ENCODE measurements at places on chromosomes 11 and 22.

DNA sequence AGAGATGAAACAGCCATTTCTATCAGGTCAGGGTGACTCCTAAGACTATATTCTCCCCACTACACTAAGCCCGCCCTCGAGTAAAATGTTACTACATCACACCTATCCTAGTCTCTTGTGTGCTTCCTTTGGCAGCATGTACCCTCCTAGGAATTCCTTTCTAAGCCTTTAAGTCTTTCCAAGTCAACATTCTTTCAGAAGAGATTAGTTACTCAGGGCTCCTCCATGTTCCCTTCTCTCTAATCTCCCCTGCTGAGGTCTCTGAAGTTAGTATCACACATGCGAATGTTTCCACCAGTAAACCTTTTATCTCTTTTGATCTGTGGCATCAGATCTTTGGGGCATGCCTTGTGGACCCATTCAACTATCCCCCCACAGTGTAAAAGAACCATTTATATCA is 873.7 kb upstream of the FAT3 start:
- no peak for DNase-seq

DNA sequence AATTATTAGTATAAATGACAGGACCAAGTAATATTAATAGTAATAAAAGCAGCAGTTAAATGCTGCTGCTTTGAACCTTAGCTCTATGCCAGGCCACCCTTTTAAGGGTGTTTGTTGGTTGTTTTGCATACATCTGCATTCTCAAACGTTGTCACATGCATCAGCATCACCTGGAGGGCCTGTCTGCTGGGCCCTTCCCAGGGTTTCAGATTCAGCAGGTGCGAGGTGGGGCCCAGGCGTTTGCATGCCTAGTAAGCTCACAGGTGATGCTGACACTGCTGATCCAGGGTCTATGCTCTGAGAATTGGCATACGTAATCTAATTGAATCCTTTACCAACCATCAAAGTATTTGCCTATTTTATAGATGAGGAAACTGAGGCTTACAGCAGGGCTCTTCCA is 246.5 kb downstream of the CADM1 start:
- DNase-seq, result no peak

DNA sequence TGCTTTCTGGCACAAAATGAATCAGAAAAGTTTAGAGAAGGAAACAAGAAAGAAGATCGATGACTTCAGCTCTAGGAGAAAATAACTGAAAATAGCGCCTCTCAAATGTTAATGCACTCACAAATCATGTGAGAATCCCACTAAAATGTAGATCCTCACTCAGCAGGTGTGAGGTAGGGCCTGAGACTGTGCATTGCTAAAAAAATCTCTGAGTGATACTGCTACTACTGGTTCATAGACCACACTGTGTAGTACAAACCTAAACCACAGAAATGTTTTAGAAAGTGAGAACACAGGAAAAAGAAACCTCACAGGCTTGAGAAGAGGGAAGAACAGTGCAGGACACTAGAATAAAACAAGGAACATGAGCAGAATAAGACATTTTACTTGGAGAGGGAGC is 2.0 kb downstream of the OR8D4 start:
- DNase-seq, result no peak

DNA sequence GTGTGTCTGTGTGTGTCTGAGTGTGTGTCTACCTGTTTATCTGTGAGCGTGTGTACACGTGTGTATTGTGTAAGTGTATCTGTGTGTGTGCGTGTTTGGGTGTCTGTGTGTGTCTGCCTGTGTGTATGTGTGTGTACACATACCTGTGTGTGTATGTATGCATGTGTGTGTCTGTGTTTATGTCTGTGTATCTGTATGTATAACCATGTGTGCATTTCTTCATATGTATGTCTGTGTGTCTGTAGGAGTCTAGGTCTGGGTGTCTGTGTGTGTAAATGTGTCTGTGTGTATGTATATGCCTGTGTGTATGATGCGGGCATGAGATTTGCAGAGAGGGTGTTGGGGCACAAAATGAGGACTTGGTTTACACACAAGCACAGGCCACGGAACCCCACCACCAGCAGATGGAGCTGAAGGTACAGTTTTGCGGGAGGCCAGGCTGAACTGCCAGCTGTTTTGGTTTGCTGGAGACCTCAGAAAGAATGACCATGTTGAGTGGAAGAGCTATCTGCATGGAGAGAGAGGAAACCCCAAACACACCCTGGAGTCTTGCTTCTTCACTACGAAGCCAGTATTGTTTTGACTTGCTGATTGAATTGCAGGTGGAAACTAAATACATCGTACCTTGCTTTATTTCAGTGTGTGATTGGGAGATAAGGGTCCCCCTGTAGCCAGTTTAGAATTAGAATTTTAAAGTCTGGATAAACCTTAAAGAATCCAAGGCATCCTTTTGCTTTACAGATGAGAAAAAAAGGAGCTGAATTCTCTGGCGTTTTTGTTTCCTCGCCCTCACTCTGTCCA is 497.2 kb downstream of the NTM start:
- DNase-seq, result peak; percentile 86

GRCh38 chr11:94060401-94060800 is 39.2 kb downstream of the HEPHL1 start:
- peak; percentile 88 for DNase-seq

DNA sequence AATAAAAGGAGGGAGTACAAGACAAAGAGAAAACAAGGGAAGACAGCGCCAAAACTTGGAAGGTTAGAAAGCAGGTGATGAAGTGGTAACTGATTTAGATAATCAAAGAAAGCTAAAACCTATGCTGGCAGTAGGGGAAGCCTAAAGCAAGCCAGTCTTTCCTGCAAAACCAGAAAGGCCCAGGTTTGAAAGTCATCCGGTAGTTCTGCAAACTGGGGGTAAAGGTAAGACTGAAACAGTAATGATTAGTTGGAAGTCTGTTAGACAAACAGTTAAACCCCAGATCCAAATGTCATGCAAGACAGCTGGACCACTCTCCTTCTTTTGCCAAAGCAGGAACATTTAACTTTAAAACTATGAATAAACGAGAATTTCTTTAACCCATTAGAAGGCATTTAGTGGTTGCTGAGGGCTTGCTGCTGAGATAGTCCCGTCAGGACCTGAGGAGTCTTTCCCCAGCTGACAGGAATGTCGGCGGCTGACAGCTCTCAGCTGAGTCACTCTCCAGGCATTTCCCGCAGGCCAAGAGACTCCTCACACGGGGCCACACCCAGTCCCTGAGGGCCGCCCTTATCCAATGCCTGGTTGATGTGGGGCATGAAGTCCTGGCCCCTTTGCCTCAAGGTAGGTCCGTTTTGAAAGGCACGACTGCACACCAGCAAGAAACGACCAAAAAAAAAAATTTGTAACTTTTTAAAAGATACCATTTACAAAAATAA is 36.3 kb upstream of the CFAP300 start:
- peak; percentile 95 for DNase-seq

DNA sequence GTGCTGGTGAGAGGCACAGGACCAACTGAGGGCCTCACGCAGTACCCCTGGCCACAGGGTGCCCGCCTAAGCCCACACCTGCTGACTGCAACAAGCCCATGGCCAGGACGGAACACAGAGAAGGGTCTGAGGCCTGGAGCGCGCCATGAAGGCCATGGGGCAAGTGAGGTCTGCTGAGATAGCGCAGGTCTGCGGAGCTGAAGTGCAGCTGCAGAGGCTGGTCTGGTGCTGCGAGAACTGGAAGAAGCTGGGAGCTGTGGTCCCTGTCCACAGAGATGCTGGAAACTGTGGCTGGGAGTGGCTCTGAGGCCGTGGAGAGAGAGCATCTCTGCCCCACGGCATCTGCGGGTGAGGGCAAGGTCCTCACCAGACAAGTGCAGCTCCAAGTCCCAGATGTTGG is 8.3 kb downstream of the GALR3 start:
- no peak for DNase-seq

DNA sequence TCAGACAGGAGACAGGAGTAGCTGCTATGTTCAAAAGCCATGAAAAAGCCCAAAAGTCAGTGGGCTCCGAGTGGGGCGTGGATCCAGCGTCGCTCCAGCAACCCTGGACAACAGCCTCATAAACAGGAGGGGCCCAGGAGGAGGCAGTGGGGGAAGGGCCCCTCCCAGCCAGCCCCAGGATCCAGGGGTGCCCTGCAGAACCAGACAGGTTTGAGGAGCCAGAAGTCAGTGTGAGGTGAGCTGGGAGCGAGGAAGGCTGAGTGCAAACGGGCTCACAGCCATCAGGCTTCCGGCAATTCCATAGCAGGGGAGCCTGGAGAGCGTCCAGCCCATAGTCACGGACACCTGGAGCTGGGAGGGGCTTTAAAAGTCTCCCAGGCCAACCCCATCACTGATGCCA is 217.7 kb downstream of the MN1 start:
- DNase-seq, result peak; percentile 46

DNA sequence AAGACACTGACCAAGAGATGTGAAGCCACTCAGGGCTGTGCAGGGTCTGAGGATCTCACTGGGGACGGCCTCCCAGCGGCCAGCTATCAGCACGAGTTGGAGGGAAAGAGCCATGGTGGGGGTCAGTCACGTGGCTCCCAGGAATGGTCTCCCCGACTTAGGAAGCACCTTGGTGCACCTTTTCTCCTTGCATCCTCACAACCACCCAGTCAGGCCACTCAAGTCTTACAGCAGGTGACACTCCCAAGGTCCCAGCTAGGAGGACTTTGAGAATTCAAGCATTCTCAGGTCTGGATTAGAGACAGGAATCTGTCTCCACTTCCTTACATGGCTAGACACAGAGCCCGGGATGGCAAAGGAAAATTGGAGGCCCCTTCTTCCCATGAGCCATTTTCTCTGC is 2.7 kb downstream of the RNASEH2C start:
- DNase-seq, result no peak

DNA sequence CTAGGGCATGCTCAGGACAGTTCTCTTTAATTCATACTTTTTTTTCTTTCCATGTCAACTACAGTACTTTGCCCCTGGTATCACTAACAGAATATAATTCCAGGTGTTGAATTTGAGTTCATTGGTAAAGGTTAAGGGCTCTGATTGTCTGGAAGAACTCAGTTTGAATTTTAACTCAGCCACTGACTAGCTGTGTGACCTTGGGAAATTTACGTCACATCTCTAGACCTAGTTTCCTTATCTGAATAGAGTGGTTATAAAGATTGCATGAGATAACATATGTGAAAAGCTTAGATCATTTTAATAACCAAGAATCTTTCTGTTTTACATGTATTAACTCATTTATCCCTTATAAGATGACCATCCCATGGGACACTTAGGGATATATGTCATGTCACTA is 15.8 kb upstream of the ZC3H12C start:
- DNase-seq, result no peak

- DNase-seq, result peak; percentile 70
Observed at GRCh38 chr22:17057959-17058814, 26.6 kb upstream of the IL17RA start.

DNA sequence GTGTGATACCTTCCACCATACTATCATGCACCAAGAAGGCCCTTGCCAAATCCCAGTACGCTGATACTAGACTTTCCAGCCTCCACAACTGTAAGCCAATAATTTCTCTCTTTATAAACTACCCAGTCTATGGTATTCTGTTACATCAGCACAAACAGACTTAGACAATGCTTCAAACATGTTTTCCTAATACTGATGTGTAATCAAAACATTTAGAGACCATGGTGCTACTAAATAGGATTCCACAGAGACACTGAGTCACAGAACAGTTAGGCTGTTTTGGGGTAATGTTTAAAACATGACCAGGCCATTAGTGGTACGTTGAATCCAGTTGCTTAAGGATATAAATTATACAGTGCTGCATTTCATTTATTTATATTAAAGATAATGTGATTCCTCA is 103.7 kb downstream of the PICALM start:
- no peak for DNase-seq

- no peak for DNase-seq
Observed at GRCh38 chr11:14756349-14756748, 112.7 kb downstream of the PDE3B start.

DNA sequence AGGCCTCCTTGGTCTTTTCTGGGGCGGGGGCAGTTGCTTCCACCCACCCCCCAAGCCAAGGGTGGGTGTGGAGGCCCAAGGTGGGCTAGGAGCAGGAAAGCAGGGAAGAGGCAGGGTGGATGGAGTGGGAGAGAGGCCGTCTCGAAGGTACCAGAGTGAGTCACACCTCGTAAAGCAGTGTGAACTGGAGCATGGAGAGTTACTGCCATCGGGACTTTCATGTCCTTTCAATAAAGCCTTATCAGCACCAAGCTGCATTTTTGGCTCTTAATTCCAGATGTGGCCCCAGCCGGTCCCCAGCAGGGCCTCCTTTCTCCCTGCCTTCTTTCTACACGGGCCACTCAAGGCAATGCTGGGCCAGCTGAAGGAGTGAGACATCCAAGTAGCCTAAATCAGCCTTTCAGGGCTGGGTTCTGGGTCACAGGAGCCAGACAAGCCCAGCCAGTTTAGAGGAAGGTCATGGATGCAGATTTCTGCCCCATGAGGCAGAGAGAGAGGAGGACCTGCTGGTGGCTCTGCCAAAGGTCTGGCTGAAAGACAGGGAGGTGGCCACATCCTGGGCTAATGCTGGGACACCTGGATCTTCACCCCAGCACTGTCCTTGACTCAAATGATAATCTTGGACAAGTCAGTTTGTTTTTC is 59.0 kb upstream of the CD82 start:
- no peak for DNase-seq

GRCh38 chr11:94549146-94549545 is 5.4 kb downstream of the FUT4 start:
- DNase-seq, result no peak

GRCh38 chr11:14435717-14436512 is 63.7 kb downstream of the COPB1 start:
- DNase-seq, result no peak

- no peak for DNase-seq
Observed at GRCh38 chr11:115290893-115291292, 213.3 kb downstream of the CADM1 start.

DNA sequence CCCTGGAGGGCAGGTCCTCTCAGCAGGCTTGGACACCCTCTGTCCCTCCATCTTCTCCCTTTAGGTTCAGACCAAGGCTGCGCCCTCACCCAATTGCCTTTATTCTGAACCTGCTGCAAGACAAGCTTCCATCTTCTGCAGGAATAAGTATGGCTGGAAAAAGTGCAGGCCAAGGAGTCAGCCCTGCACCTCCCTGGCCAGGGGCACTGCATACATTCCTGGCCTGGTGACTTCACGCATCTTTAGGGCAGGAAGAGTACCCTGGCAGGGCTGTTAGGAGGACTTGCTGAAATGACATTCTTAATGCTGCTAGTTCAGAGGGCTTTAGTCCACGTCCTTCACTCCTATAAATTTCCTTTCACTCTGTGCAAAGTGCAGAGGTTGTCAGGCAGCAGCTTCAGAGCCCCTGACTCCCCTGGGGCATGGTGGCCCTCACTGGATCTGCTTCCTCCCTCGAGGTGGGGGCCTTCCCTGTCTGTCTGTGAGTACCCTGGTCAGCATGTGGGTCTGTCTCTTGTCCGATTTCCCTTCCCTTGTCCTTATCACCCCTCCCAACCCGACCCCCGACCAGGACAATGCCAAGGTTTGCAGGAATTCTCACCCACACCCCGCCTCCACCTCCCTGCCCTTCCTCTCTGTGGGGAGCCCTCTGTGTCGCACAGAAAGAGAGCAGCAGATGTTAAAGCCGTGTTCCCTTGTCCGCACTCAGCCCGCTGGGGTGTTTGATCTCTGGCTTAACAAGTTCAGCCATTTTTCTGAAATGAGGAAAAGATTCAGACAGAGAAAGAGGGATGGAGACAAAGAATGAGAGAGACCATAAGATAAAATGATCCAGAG is 124.5 kb upstream of the SYT13 start:
- DNase-seq, result no peak
